ENCODE measurements at places on chromosomes 4 and X. TPM values are rescaled to one million over a fixed set of nuclear protein-coding genes. Genes with fewer than 3 reads are reported as not detected.

MAGIX gene
- 0.24 TPM for total RNA-seq

TXK gene
- total RNA-seq: 0.48 TPM

CSN1S1 gene
- not detected for total RNA-seq

GRCh38 chr4:11602606-11603340 is 174.1 kb upstream of the HS3ST1 start:
- DNase-seq: no peak

GRCh38 chrX:39875834-39876628 is 221.7 kb downstream of the BCOR start:
- no peak for DNase-seq

- DNase-seq: peak; percentile 56
These were observed 125.8 kb upstream of the STX18 start for GRCh38 chr4:4667622-4668081.

GRCh38 chr4:183392377-183392776 is 52.1 kb upstream of the CDKN2AIP start:
- DNase-seq: no peak

DNA sequence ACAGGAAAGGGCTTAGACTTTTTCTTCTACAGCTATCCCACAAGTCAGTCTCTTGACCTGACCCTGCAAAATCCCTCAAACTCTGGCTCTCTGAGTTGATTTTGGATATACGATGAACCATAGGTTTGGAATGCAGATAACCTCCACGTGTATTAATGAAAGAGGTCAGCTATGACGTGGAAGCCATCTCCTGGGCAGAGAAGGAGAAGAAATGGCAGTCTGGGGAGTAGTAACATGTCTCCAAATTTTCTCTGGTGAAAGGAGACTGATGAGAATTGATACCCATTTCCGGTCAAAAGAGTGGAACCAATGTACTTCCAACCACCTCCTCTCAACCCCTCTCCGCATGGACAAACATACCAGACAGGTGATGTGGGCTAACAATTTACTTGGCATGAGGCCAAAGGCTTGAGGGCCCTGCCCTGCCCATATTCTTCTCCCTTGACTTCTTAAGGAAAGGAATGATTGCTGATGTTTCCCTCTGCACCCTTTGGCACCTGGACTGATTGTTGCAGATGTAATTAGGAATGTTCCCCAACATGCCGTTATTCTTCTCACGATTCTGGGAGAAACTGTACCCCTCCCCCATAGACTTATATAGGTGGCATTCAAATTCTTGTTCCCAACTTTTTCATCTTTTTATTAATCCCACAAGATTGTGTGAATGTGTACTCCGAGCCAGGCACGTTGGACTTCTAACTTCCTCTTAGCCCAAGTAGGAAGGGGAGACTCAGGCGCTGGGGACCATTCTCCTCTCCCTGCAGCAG is 580 bp upstream of the PLS3 start:
- peak; percentile 39 for DNase-seq

- no peak for DNase-seq
These were observed 21.2 kb upstream of the ANTXR2 start for GRCh38 chr4:80094191-80094590.

- no peak for DNase-seq
These were observed 317.2 kb downstream of the TENM3 start for GRCh38 chr4:182560358-182560757.

- no peak for DNase-seq
These were observed 18.9 kb upstream of the USP9X start for GRCh38 chrX:41066391-41066790.

GRCh38 chr4:84957514-84958420 is 8.7 kb downstream of the WDFY3 start:
- DNase-seq: no peak

DNA sequence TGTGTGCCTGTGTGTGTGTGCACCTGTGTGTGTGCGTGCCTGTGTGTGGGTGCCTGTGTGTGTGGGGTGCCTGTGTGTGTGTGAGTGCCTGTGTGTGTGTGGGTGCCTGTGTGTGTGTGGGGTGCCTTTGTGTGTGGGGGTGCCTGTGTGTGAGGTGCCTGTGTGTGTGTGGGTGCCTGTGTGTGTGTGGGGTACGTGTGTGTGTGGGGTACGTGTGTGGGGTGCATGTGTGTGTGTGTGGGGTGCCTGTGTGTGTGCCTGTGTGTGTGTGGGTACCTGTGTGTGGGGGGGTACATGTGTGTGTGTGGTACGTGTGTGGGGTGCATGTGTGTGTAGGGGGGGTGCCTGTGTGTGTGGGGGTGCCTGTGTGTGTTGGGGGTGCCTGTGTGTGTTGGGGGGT is 73.4 kb upstream of the HGFAC start:
- DNase-seq: no peak

GRCh38 chr4:89514811-89515210 is 207.2 kb upstream of the GPRIN3 start:
- no peak for DNase-seq

Measured in umbilical cord (tissue), 2 donors.